ENCODE measurements at places on chromosomes 5 and 9.

DNA sequence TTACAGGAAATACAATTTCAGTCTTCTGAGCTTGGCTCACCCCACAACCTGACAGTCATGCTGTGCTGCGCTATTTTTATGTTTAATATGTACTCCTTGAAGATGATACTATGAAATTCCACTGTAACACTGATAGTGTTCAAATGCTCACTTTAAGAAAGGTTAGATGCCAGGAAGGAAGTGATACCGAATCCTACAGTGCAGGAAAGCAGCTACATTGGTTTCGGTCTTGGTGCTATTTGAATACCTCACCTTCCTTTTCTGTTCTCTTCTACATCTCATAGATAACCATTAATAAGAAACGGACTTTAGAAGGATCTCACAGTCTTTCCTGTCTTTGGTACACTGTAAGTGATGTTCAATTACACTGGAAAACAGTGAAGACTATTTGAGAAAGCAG is 117.6 kb downstream of the SEMA5A start:
- DNase-seq: no peak

DNA sequence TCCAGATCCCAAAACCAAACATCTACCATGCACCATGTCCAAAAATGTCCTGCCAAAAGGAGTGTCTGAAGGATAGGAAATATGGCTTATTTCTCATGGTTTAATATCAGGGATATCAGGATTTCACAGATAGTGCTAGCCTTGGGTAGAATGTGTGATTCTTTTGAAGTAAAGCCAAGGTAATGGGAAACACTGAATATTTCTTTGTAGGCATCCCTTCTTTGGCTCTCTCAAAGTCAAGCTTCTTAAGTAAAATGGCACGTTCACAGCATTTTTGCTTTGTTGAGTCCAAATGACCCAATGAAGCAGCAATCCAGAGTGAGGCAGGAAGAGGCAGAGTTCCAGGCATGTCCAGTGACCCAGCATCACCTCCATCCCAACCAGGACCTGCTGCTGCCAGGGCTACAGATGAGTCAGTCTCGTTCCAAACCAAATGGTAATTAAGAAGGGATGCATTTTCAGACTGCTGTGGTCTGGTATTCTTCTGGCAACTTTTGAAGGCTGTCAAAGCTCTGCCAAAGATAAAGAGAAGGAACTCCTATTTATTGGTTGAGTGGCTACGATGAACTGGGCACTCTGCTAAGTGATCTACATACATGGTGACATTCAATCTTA is 678.8 kb upstream of the KLF4 start:
- no peak for DNase-seq

GRCh38 chr5:110058175-110058574 is 368.4 kb downstream of the MAN2A1 start:
- no peak for DNase-seq

- no peak for DNase-seq
Measured at GRCh38 chr5:117590944-117591343, 1016.3 kb upstream of the SEMA6A start.
